Kidney (tissue), 22 donors: ENCODE measurements at places on chromosomes 3 and 15. TPM values are rescaled to one million over a fixed set of nuclear protein-coding genes. Genes with fewer than 3 reads are reported as not detected.

PTH1R gene
- 1,885 TPM for polyA plus RNA-seq

CAV3 gene
- not detected for polyA plus RNA-seq

STAG1 gene
- 7.8 TPM for polyA plus RNA-seq

PATL2 gene
- polyA plus RNA-seq = 0.73 TPM

PIF1 gene
- 0.47 TPM for polyA plus RNA-seq

GRCh38 chr15:63054985-63055384 lies 12.4 kb downstream of the TPM1 start:
- no peak for DNase-seq

GRCh38 chr3:144522456-144522855 lies 550.8 kb downstream of the DIPK2A start:
- no peak for DNase-seq

- DNase-seq = no peak
Measured at GRCh38 chr3:8336456-8336855, 165.2 kb upstream of the LMCD1 start.

DNA sequence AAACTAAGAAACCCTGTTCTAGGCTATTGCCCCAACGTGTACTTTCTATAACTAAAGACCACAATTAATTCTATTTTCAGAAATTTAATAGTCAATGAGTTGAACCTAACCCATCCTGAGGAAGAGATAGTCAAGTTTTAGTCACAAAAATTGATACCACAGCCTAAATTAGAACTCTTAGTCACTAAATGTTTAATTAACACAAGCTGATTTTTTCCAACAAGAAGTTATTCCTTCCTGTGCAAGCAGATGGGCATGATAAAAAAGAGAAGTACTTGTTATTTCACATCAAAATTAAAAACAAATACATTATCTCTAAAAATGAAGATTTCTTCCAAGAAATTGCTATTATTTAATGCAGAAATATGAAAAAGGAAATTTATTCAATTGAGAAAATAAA lies 38.4 kb upstream of the TERB2 start:
- DNase-seq = no peak

GRCh38 chr3:39752019-39752637 lies 57.3 kb upstream of the MYRIP start:
- no peak for DNase-seq

DNA sequence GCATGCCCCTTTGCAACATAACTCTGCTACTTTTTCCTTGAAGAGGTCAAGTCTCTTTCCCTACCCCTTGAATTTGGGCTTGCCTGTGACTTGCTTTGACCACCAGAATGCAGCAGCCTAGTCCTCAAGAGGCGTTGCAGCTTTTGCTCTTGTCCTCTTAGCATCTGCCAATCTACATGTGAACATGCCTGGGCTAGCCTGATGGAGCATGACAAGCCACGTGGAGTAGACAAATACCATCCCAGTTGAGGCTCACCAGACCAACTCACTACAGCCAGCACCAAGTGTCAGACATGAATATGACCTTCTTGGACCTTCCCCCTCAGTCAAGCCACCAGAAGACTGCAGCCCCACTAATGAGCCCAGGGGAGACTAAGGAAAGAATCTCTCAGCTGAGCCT lies 32.9 kb downstream of the AMOTL2 start:
- DNase-seq = no peak

- DNase-seq = no peak
Measured at GRCh38 chr3:146375219-146375618, 94.1 kb downstream of the PLSCR2 start.

- no peak for DNase-seq
Measured at GRCh38 chr15:63514531-63514943, 10.1 kb downstream of the USP3 start.

GRCh38 chr3:3353153-3353552 lies 173.7 kb upstream of the CRBN start:
- DNase-seq = no peak

DNA sequence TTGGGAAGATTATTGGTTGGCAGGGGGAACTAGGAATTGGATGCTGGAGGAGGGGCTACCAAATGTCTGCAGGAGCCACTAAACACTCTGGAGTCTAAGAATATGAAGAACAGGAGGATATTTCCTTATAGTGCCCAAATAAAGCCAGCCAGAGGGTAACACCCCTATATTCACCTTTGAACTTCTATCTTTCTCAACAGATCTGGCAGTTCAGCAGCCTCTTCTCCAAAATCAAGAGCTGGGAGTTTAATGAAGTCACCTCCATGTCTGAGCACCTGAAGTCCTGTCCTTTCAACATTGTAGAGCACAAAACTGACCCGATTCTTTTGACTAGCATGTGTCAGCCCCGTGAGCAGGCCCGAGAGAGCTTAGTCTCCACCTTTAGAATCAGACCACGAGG lies 33.3 kb downstream of the FBXO40 start:
- DNase-seq = no peak

- DNase-seq = no peak
Measured at GRCh38 chr15:41560572-41560874, 1.5 kb downstream of the TYRO3 start.

DNA sequence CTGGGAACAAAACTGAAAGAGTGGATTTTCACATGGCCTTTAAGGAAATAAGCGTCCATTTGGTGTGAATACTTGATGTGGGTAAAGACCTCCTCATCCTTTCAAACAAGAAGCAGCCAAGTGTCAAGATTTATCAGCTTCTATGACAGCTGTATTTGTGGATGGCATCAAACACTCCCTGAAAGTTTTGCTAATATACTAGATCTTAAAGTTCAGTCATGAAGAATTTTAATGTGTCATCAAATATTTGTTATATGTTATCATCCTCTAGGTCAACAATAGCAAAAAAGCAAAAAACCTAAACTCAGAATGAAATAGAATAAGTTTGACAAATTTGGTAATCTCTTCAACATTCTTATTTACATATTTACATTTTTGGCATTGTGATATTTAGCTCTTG lies 29.1 kb upstream of the LYSMD4 start:
- DNase-seq = no peak

GRCh38 chr15:67018026-67018425 lies 47.4 kb upstream of the SMAD3 start:
- no peak for DNase-seq

- DNase-seq = no peak
Measured at GRCh38 chr15:37616215-37616614, 318.2 kb upstream of the TMCO5A start.

GRCh38 chr3:123423806-123424205 lies 25.1 kb downstream of the ADCY5 start:
- no peak for DNase-seq

DNA sequence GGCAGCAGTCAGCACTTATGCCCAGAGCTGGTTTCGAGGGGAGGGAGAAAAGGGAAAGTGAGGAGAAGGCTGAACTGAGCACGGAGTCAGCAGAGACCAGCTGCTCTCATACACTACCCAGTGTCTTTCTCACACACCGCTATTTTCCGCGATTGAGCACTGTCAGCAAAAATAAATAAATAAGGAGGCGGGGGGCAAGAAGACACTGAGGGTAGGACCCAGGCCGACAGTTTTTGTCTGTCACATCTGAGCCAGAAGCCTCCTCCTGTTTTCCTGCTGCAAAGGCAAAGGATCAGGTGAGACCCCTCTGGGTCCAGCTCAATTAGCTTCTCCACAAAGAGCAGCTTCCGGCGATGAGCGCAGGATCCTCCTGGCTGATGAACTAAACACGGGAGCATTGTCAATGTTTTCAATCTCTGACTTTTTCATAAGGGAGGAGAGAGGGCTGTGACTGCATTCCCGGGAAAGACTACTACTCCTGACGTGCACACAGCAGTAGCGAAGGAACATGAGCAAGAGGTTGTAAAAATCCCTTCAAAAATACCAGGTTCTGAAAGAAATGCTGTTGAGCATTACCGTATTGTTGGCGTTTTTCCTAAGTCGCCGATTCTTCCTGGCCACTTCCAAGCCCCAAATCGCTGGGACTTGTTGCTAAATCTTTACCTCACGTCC lies 1.3 kb downstream of the FRMD5 start:
- DNase-seq = peak; percentile 50

DNA sequence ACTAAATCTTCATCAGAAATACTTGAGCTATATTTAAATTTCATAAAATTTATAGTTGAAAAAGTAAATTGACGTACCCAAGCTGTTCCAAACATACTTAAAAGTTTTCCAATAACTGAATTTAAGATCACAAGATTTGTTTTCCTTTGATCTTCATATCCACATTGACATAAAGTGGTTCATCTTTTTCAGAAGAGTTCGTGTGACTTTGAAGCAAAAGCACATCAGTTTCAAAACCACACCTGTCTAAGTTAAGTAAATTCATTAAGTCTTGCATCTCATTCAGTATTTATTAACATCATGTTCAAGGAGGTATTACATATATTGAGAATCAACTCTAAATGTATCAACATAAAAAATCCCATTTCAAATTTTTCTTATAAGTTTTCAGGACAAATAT lies 79.5 kb downstream of the BFSP2 start:
- DNase-seq = no peak

GRCh38 chr3:41900265-41900664 lies 61.6 kb downstream of the ULK4 start:
- DNase-seq = no peak

- no peak for DNase-seq
Measured at GRCh38 chr3:165786013-165786412, 51.2 kb downstream of the BCHE start.

DNA sequence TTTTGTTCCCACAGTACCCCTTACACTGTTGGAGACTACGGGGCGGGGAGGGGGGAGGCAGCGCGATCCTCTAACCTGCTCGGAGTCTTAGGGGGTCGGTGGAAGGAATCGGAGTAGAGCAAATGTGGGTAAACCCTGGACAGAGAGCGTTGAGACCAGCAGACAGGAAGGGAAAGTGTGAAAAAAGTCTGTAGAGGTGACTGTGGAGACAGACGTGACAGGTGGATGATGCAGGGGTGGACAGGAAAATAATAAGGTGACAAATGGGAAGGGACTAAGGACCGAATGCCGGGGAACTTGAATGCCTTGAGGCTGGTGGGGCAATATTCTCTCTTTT lies 424 bp downstream of the EAF2 start:
- no peak for DNase-seq
